Activated T-cell treated with anti-CD3 and anti-CD28 coated beads, Interleukin-2, amount 50 U/mL, for 48 hours (primary cell): ENCODE measurements at places on chromosomes 11 and 22.

DNA sequence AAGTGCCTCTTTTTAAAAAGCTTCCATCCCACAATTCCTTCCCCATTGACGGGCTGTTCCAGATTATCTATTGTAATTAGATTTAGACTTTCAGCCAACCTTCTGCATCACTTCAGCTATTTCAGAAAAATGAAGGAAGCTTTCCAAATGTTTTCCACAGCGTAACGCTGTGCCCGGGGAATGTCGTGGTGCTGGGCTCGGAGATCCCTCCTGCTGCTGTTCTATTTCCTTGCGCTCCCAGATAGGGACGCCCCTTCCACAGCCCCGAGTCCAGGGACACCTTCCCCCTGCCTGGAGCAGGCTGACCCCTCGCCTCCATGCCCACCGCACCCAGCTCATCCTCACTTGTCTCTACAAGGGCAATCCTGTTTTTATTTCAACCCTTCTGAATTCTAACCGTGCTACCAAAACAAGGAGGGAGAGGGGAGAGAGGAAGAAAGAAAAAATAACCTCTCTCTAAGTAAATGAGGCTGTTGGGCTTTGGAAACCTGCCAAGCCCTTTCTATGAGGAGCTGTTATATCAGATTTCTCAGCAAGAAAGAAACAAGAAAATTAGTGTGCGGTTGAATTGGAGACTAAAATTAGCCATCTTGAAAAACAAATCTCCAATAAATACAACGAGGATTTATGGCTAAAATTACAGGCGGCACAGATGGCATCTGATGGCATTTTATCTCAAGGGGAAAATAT, 366.9 kb downstream of the BRD1 start:
- no peak for DNase-seq

GRCh38 chr22:37301144-37301830, 19.0 kb downstream of the CYTH4 start:
- no peak for DNase-seq

- DNase-seq: no peak
These were observed 100.4 kb downstream of the OSBP2 start for GRCh38 chr22:30795118-30795517.

- no peak for DNase-seq
These were observed 9.7 kb upstream of the SLCO2B1 start for GRCh38 chr11:75141166-75141565.
